A549 treated with Hydrocortisone at 1 μM for 4 hours (cell line): ENCODE measurements at places on chromosomes 2 and 18. TPM values are rescaled to one million over a fixed set of nuclear protein-coding genes. Genes with fewer than 3 reads are reported as not detected.

The ANKZF1 gene
- total RNA-seq, result 12.0 to 17.8 TPM (median 16.4 TPM) in 5 replicates

The LYG1 gene
- 0.86 to 2.0 TPM (median 1.5 TPM) in 5 replicates for total RNA-seq

The DPYSL5 gene
- total RNA-seq, result 3.8 to 6.2 TPM (median 5.2 TPM) in 5 replicates

The CASP10 gene
- 1.6 to 2.5 TPM (median 2.2 TPM) in 5 replicates for total RNA-seq

The NBAS gene
- 15.3 to 16.1 TPM (median 16.0 TPM) in 5 replicates for total RNA-seq

The CYTIP gene
- total RNA-seq, result 0.09 to 0.22 TPM (median 0.20 TPM) in 3 of 5 replicates, not detected in the others

The CRACDL gene
- total RNA-seq, result 3.9 to 4.3 TPM (median 4.0 TPM) in 5 replicates

The GALR1 gene
- not detected in 5 replicates for total RNA-seq

The LANCL1 gene
- total RNA-seq, result 17.2 to 33.7 TPM (median 28.0 TPM) in 5 replicates

The GCG gene
- total RNA-seq, result not detected in 5 replicates

The SLC11A1 gene
- 0.08 to 0.29 TPM (median 0.23 TPM) in 5 replicates for total RNA-seq

The CRIM1 gene
- 116 to 177 TPM (median 160 TPM) in 5 replicates for total RNA-seq

The FZD7 gene
- total RNA-seq, result 5.6 to 6.5 TPM (median 6.2 TPM) in 5 replicates

The IL1F10 gene
- not detected in 5 replicates for total RNA-seq

The GAL3ST2 gene
- total RNA-seq, result 0.18 to 0.25 TPM (median 0.23 TPM) in 5 replicates

The SFT2D3 gene
- 4.4 to 6.0 TPM (median 5.5 TPM) in 5 replicates for total RNA-seq

The STARD6 gene
- total RNA-seq, result 0.20 TPM in 1 of 5 replicates, not detected in the others

The SCYGR4 gene
- total RNA-seq, result not detected in 5 replicates

The C2orf78 gene
- not detected in 5 replicates for total RNA-seq

The RAMP1 gene
- 0.15 TPM in 1 of 5 replicates, not detected in the others for total RNA-seq

The PTPN4 gene
- total RNA-seq, result 13.6 to 19.1 TPM (median 15.0 TPM) in 5 replicates

The MATN3 gene
- 11.9 to 19.5 TPM (median 17.0 TPM) in 5 replicates for total RNA-seq
